BJ (cell line): ENCODE measurements at places on chromosomes 7 and 10. TPM values are rescaled to one million over a fixed set of nuclear protein-coding genes. Genes with fewer than 3 reads are reported as not detected.

CPVL gene
- polyA plus RNA-seq: not detected in 2 replicates

GDF2 gene
- not detected in 2 replicates for polyA plus RNA-seq

FFAR4 gene
- not detected in 2 replicates for polyA plus RNA-seq

OR6B1 gene
- not detected in 2 replicates for polyA plus RNA-seq

ASIC3 gene
- 0.26 and 0.45 TPM in 2 replicates for polyA plus RNA-seq

TEX36 gene
- polyA plus RNA-seq: 0.11 TPM in 1 of 2 replicates, not detected in the other

MEPCE gene
- polyA plus RNA-seq: 15.7 and 19.1 TPM in 2 replicates

UCMA gene
- not detected in 2 replicates for polyA plus RNA-seq

TDRD1 gene
- 0.01 TPM in 1 of 2 replicates, not detected in the other for polyA plus RNA-seq

SH2D4B gene
- polyA plus RNA-seq: not detected in 2 replicates

ANKRD16 gene
- 5.2 and 7.4 TPM in 2 replicates for polyA plus RNA-seq

GTPBP10 gene
- 4.2 and 13.2 TPM in 2 replicates for polyA plus RNA-seq

CRHR2 gene
- not detected in 2 replicates for polyA plus RNA-seq

INHBA gene
- polyA plus RNA-seq: 19.7 and 33.4 TPM in 2 replicates

BLNK gene
- not detected in 2 replicates for polyA plus RNA-seq

ITGB8 gene
- polyA plus RNA-seq: 0.58 and 0.64 TPM in 2 replicates

CCDC172 gene
- polyA plus RNA-seq: not detected in 2 replicates
